Breast epithelium (tissue), 4 donors: ENCODE measurements at places on chromosomes 7 and 10.

GRCh38 chr10:67114945-67115344, 189.1 kb downstream of the LRRTM3 start:
- H3K4me3 ChIP-seq: no peak overlapping the region
- no peaks in the 10 kb centered on the region for H3K27me3 ChIP-seq
- no peak overlapping the region for H3K27ac ChIP-seq
- H3K36me3 ChIP-seq: no peaks in the 10 kb centered on the region
- DNase-seq: no peak

- no peak overlapping the region for H3K27ac ChIP-seq
- H3K4me1 ChIP-seq: no peaks in the 10 kb centered on the region
- H3K4me3 ChIP-seq: no peak overlapping the region
- no peaks in the 10 kb centered on the region for H3K27me3 ChIP-seq
Measured at GRCh38 chr10:57993302-57993701, 274.4 kb downstream of the IPMK start.

GRCh38 chr7:95784796-95785195, 12.4 kb downstream of the DYNC1I1 start:
- H3K4me3 ChIP-seq: no peak overlapping the region
- H3K4me1 ChIP-seq: no peaks in the 10 kb centered on the region

DNA sequence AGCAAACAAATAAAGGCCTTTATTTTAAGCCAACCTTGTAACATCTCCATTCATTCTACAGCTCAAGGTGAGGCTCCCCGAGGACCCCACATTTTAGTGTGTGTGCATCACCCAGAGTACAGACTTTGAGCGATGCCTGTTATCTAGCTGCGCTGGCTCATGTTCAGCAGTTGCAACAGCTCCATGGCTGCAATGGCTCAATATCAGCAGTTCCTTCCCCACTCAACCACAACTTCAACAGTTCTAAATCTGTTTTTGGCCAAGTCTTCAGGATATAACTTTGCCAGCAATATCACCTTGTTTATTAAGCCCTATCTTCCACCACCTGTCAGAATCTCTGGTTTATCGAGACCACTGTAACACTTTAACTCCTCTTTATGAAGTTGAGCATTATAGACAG, 95.8 kb downstream of the WNT2 start:
- no peaks in the 10 kb centered on the region for H3K36me3 ChIP-seq
- H3K4me3 ChIP-seq: no peak overlapping the region
- no peaks in the 10 kb centered on the region for H3K4me1 ChIP-seq
- no peaks in the 10 kb centered on the region for H3K27me3 ChIP-seq
- no peak overlapping the region for H3K27ac ChIP-seq

- H3K4me1 ChIP-seq: peaks cover 11% of the 10 kb centered on the region
- peaks cover 70% of the 10 kb centered on the region for H3K27me3 ChIP-seq
- no peak for DNase-seq
- peak overlapping the region; percentile 52 for H3K4me3 ChIP-seq
Measured at GRCh38 chr10:101120520-101120883, 10.6 kb upstream of the TLX1 start.

- H3K36me3 ChIP-seq: no peaks in the 10 kb centered on the region
- DNase-seq: no peak
- no peak overlapping the region for H3K27ac ChIP-seq
- no peaks in the 10 kb centered on the region for H3K4me1 ChIP-seq
Measured at GRCh38 chr10:90204131-90204955, 503.0 kb downstream of the KIF20B start.
